ENCODE measurements at places on chromosomes 16 and 17.

DNA sequence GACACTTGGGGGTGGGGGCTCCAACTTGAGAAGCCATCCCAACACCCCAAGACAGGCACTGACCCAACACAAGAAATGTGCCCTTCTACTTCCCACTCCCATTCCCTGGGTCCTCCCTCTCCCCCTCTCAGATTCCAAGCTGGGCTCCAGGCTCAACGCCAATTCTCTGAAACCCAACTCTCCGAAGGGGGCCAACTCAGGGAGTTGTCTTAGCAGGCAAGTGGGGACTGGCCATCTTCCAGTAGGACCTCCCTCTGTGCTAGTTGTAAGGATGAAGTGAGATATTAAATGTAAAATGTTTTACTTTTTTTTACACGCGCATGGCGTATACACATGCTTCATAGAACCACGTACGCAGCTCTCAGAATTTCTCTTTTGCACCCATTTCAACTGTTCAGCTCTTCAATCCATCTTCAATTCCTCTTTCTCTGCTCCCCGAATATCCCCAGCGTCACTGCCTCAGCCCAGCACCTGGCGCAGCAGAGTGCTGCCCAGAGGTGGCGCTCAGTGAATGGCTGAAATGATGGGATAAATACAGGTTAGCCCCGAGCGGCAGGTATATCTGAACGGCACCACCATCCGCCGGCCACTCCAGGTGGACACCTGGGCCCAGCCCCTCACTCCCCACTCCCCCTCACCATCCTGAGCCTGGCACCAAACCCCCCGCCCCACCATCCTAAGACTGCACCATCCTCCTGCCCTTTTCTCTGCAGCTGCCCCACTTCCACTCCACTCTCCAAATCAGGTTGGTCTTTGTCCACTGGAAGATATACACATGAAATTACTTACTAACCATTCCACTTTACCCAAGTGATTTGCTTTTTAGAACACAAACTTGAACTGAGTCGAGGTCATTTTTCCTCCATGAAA lies 43.9 kb upstream of the TNRC6C start:
- no peak for DNase-seq

- no peak for DNase-seq
These were observed 132.4 kb downstream of the PRKCB start for GRCh38 chr16:23968176-23968575.

DNA sequence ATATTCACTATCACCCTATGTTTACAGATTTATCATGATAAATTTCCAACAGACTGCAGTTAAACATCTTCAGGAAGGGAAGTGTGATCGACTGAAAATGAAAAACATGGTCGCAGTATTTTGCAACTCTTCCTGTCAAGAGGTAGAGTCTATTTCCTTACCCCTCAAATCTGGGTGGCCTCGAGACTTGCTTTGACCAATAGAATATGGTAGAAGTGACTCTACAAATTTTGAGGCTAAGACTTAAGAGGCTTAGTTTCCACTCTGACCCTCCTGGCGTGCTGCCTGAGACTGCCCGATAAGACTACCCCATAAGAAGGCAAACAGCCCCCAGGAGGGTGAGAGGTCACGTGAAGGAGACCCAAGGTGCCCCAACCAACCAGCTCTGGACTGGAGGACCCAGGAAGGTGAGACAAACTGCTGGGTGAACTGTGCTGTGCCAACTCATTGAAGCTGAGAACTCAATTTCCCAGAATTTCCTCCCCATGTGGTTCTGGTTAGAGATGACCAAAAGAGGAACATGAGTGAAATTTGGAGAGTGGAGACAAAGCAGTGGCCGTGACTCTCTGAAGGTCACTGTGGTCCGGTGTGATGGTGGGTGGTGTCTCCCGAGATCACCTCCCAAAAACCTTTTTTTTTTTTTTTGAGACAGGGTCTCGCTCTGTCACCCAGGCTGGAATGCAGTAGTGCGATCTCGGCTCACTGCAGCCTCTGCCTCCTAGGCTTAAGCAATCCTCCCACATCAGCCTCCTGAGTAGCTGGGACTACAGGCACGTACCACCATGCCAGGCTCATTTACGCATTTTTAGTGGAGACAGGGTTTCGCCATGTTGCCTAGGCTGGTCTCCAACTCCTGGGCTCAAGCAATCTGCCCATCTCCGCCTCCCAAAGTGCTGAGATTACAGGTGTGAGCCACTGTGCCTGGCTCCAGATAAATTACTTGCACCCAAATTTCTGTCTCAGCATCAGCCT lies 38.2 kb upstream of the LITAF start:
- no peak for DNase-seq

DNA sequence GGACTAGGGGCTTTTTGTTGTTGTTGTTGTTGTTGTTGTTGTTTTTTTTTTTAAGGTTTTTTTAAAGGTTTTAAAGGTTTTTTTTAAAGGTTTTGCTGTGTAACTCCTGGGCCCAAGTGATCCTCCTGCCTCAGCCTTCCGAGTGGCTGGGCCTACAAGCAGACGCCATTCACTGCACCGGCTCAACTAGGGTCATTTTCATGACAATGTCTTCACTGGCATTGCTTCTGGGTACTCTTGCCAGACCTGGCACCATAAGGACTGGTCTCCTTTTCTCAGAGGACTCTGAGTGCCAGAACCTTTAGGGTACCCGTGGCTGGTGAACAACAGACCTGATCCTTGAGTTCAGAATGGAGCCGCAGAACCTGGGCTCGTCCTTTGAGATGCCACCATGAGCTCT lies 20.4 kb downstream of the POLR3E start:
- DNase-seq = no peak

Measured in brain microvascular endothelial cell (primary cell).